Nephron progenitor cell (in vitro differentiated cells): ENCODE measurements at places on chromosomes 6 and 20.

DNA sequence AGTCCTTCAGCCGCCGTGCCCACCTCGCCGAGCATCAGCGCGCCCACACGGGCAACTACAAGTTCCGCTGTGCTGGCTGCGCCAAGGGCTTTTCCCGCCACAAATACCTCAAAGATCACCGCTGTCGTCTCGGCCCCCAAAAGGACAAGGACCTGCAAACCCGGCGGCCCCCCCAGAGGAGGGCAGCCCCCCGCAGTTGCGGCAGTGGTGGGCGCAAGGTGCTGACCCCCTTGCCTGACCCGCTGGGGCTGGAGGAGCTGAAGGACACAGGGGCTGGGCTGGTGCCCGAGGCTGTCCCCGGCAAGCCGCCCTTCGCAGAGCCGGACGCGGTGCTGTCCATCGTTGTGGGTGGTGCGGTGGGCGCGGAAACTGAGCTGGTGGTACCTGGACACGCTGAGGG, 20.1 kb upstream of the CHMP4B start:
- H3K4me1 ChIP-seq = peaks cover 13% of the 10 kb centered on the region
- peaks cover 8% of the 10 kb centered on the region for H3K27me3 ChIP-seq
- H3K27ac ChIP-seq = no peak overlapping the region
- no peak for DNase-seq

- no peaks in the 10 kb centered on the region for H3K27me3 ChIP-seq
- no peak for DNase-seq
- H3K4me3 ChIP-seq = no peak overlapping the region
- peaks cover 46% of the 10 kb centered on the region for H3K36me3 ChIP-seq
- H3K4me1 ChIP-seq = peaks cover 18% of the 10 kb centered on the region
- H3K27ac ChIP-seq = no peak overlapping the region
Measured at GRCh38 chr6:53333439-53334408, 15.0 kb downstream of the ELOVL5 start.

GRCh38 chr6:136795386-136795785, 3.1 kb upstream of the MAP3K5 start:
- H3K4me3 ChIP-seq = no peak overlapping the region
- H3K4me1 ChIP-seq = peaks cover 11% of the 10 kb centered on the region
- no peak for DNase-seq
- no peak overlapping the region for H3K27ac ChIP-seq

- no peak overlapping the region for H3K4me3 ChIP-seq
- no peak for DNase-seq
- no peaks in the 10 kb centered on the region for H3K36me3 ChIP-seq
- no peak overlapping the region for H3K27ac ChIP-seq
Measured at GRCh38 chr20:14538433-14538832, 201.0 kb upstream of the FLRT3 start.

GRCh38 chr6:1590580-1590979, 19.1 kb upstream of the FOXC1 start:
- H3K27me3 ChIP-seq = peaks cover 18% of the 10 kb centered on the region
- H3K4me1 ChIP-seq = peaks cover 12% of the 10 kb centered on the region
- H3K27ac ChIP-seq = no peak overlapping the region

GRCh38 chr6:50984135-50984534, 165.5 kb downstream of the TFAP2B start:
- DNase-seq = no peak
- H3K4me3 ChIP-seq = no peak overlapping the region
- peak overlapping the region; percentile 50 for H3K27ac ChIP-seq
- H3K36me3 ChIP-seq = no peaks in the 10 kb centered on the region
- peaks cover 48% of the 10 kb centered on the region for H3K27me3 ChIP-seq

GRCh38 chr6:14682812-14683211, 563.1 kb upstream of the JARID2 start:
- H3K4me1 ChIP-seq = peaks cover 12% of the 10 kb centered on the region
- H3K27ac ChIP-seq = no peak overlapping the region
- peaks cover 13% of the 10 kb centered on the region for H3K27me3 ChIP-seq
- no peak for DNase-seq

GRCh38 chr6:36826520-36827227, 12.6 kb downstream of the CPNE5 start:
- H3K4me1 ChIP-seq = peaks cover 73% of the 10 kb centered on the region
- H3K4me3 ChIP-seq = no peak overlapping the region
- H3K36me3 ChIP-seq = no peaks in the 10 kb centered on the region
- peaks cover 6% of the 10 kb centered on the region for H3K27me3 ChIP-seq

- no peak overlapping the region for H3K27ac ChIP-seq
- H3K4me1 ChIP-seq = peaks cover 15% of the 10 kb centered on the region
- H3K27me3 ChIP-seq = peaks cover 4% of the 10 kb centered on the region
- no peak for DNase-seq
- no peaks in the 10 kb centered on the region for H3K36me3 ChIP-seq
Measured at GRCh38 chr6:149140910-149141290, 176.6 kb upstream of the TAB2 start.

GRCh38 chr6:136967876-136968752, 46.0 kb downstream of the SLC35D3 start:
- no peaks in the 10 kb centered on the region for H3K36me3 ChIP-seq
- peaks cover 14% of the 10 kb centered on the region for H3K27me3 ChIP-seq
- no peak overlapping the region for H3K27ac ChIP-seq
- peaks cover 7% of the 10 kb centered on the region for H3K4me1 ChIP-seq
- peak; percentile 70 for DNase-seq

DNA sequence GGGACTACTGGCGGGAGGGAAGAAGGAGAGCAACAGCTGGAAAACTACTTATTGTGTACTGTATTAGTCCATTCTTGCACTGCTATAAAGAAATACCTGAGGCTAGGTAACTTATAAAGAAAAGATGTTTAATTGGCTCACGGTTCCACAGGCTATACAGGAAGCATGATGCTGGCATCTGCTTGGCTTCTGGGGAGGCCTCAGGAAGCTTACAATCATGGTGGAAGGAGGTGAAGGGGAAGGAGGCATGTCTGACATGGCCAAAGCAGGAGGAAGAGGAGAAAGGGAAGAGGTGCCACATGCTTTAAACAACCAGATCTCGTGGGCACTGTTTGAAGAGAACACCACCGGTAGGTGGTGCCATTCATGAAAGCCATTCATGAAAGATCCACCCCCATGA, 67.3 kb downstream of the GMDS start:
- no peak for DNase-seq
- H3K4me1 ChIP-seq = peaks cover 17% of the 10 kb centered on the region
- H3K4me3 ChIP-seq = no peak overlapping the region
- H3K27ac ChIP-seq = no peak overlapping the region
- no peaks in the 10 kb centered on the region for H3K27me3 ChIP-seq
- H3K36me3 ChIP-seq = peaks cover 24% of the 10 kb centered on the region
